ENCODE measurements at places on chromosomes 16 and 17.

- DNase-seq: no peak
Observed at GRCh38 chr16:13864689-13865088, 55.3 kb upstream of the ERCC4 start.

- no peak for DNase-seq
Observed at GRCh38 chr16:79062821-79063220, 537.7 kb downstream of the MAF start.

DNA sequence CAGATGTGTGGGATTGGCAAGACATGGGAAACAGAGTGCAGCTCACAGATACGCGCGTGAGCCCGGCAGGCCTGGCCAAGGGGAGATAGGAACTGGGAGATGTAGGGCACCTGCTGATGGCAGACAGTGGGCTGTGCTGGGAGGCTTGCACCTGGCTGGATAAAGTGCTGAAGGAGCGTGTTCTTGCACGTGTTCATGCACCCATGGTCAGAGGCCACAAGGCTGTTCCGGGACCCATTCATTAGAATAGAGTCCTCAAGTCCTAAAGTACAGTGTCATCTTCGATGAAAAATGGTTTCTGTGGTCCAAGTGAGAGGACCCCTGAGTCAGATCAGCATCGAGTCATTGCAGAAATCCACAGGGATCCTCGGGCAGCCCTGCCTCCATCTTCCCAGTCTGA is 236.4 kb downstream of the CCDC182 start:
- DNase-seq: no peak

DNA sequence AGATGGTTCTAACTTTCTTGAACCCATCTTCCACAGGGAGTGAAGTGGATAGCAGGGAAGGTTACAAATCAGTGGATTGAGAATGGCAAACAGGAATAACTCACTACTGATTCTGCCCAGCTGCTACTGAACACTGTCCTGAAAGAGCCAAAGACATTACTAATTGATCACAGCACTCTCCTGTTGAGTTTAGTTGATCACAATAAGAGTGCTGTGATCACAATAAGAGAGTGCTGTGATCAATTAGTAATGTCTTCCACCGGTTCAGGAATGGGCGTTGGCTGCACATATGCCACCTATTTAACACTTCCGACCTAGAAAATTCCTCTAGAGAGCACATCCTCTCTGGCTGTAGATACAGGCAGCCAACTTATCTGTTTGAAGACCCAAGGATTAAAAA is 11.4 kb downstream of the CFAP97D1 start:
- no peak for DNase-seq

DNA sequence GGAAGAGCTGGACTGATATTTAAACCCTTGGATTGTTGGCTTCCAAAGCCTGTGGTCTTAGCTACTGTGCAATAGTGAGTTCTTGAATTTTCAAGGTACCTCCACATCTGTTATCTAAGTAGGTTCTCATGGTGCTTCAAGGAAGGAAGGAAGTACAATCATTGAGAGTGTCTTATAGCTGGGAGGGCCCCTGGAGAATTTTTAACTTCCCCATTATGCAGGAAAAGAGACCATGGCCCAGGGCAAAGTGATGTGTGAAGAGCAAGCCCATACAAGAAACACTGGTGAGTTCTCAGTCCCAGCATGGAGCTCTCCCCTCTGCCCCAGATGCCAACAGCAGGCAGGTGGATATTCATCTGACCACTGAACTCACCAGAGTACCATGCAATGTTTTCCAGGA is 169.0 kb upstream of the IRX6 start:
- no peak for DNase-seq

- DNase-seq: peak; percentile 91
Observed at GRCh38 chr17:1629504-1630310, 1.1 kb upstream of the SLC43A2 start.

- DNase-seq: peak; percentile 84
Observed at GRCh38 chr17:40561871-40562611, 3.2 kb downstream of the CCR7 start.

GRCh38 chr17:40499551-40500189 is 1.8 kb downstream of the TNS4 start:
- DNase-seq: no peak

- peak; percentile 48 for DNase-seq
Observed at GRCh38 chr17:17774009-17774881, 62.5 kb downstream of the SREBF1 start.

- DNase-seq: no peak
Observed at GRCh38 chr17:12739500-12739899, 49.8 kb upstream of the ARHGAP44 start.

DNA sequence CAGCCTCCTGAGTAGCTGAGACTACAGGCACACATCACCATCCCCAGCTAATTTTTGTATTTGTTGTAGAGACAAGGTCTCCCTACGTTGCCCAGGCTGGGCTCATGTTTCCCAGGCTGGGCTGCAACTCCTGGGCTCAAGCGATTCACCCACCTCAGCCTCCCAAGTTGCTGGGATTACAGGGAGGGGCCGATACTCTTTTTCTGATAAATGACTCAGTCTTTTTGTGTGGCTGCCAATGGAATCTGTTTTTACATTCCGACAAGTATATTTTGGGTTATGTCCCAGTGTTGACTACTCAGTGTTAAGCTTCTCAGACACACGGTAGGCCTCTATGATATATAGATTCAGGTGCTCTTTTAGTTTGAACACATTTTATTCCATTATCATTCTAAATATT is 58.1 kb downstream of the SLFN11 start:
- DNase-seq: no peak

GRCh38 chr17:49223517-49224197 is 6.9 kb downstream of the PHOSPHO1 start:
- DNase-seq: peak; percentile 80

DNA sequence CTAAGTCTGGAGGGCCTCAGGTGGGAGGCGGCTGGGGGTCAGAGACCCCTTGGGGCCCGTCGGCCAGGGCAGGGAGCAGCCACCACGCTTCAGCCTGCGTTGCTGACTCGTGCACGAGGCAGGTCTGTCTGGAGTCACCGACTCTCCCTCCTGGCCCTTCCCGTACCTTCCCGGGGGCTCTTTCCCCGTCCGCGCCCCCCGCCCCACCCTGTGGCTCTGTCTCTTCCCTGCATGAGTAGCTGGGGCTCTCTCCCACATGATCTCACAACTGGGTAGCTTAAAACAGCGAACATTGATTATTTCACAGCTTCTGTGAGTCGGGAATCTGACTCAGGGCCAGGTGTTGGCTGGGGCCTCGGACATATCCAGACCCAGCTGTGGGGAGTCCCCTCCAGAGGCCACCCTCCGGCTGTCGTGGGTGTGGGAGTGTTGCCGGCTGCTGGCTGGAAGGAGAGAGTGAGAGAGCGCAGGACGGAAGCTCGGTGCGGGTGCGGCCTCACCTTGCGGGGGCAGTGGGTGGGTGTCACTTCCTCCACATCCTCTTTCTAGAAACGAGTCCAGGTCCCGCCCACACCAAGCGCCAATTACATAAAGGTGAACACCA is 17.3 kb downstream of the BAHCC1 start:
- peak; percentile 79 for DNase-seq

- DNase-seq: no peak
Observed at GRCh38 chr16:23930791-23931190, 95.0 kb downstream of the PRKCB start.

- no peak for DNase-seq
Observed at GRCh38 chr17:49664706-49665211, 13.1 kb downstream of the SPOP start.

- DNase-seq: peak; percentile 37
Observed at GRCh38 chr17:39225959-39226683, 376 bp upstream of the STAC2 start.
